DMS53 (cell line): ENCODE measurements at places on chromosomes 2 and 18.

- DNase-seq = no peak
Measured at GRCh38 chr2:73020306-73020656, 51.2 kb downstream of the SFXN5 start.

DNA sequence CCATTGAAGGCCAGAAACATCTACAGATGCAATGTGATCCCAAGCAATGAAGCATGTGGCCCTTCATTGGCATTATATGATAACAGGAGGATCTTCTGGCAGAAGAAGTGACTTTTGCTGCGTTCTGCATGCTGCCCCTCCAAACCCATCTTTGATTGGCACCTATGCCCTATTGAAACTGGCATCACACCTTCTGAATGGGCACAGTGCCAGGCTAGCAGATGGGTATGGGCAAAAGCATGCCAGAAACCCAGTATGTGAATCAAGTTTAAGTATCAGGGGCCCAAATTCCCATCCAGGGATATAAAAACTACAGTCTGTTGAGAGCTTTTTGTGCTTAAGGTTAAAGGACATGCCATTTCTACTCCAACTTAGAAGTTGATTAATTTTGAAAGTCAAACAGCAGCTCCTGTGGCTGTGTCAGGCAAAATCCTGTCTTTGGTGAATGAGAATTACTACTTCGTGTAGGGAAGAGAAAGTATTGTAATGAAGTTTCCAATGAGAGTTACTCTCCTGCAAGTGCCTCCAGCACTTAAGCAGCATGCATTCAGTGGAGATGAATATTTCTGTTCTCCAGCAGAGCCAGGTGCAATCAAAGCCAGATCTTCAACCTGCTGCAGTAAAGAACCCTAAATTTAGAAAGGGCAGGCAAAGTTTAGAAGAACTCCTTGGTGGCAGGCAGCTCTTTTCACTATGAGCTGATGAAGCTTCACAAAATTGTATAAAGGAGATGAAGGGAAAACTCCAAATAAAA is 8.6 kb downstream of the VRK2 start:
- no peak for DNase-seq

DNA sequence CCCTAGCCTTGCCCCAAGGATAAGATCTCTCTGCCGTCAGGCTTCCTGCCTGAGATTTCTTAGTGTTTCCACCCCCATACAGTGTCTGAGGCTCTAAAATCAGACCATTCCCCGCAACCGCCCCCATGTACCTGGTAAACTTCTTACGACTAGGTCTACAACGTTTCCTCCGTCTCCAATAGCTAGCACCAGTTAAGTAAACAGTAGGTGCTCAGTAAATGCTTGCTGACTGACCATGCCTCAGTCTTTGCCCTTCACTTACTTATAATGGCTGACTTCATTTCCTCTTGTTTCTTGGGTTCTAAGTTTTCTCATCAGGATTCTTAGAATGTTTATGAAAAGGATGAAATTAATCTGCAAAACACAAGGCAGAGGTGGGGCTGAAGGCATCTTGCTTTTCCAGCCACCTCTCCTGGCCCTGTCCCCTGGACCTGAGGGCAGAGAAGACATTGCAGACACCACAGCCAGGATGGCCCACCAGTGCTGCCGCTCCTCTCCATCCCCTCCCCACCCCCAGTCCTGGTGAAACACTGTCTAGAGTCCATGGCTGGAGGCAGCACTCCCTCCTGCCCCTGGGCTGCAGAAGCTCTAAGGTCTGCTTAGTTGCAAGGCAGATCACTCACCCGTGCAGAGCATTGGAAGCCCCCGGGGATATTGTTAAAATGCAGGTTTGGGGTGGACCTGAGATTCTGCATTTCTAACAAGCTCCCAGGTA is 16.9 kb downstream of the TMEM37 start:
- no peak for DNase-seq

GRCh38 chr2:134021830-134022524 is 231.9 kb upstream of the MGAT5 start:
- no peak for DNase-seq

- peak; percentile 63 for DNase-seq
Measured at GRCh38 chr18:52992041-52992440, 652.0 kb downstream of the DCC start.

GRCh38 chr2:37633845-37634244 is 37.6 kb downstream of the CDC42EP3 start:
- DNase-seq = no peak

GRCh38 chr2:205175831-205176230 is 506.5 kb upstream of the NRP2 start:
- no peak for DNase-seq

- no peak for DNase-seq
Measured at GRCh38 chr18:59961070-59961469, 61.3 kb downstream of the PMAIP1 start.

- peak; percentile 46 for DNase-seq
Measured at GRCh38 chr2:235458839-235459273, 35.0 kb upstream of the AGAP1 start.

GRCh38 chr2:135633582-135633981 is 102.3 kb downstream of the R3HDM1 start:
- DNase-seq = no peak

GRCh38 chr2:200308546-200309295 is 2.2 kb downstream of the SPATS2L start:
- DNase-seq = peak; percentile 20

GRCh38 chr2:96933305-96934181 is 52.8 kb downstream of the FAM178B start:
- peak; percentile 63 for DNase-seq

DNA sequence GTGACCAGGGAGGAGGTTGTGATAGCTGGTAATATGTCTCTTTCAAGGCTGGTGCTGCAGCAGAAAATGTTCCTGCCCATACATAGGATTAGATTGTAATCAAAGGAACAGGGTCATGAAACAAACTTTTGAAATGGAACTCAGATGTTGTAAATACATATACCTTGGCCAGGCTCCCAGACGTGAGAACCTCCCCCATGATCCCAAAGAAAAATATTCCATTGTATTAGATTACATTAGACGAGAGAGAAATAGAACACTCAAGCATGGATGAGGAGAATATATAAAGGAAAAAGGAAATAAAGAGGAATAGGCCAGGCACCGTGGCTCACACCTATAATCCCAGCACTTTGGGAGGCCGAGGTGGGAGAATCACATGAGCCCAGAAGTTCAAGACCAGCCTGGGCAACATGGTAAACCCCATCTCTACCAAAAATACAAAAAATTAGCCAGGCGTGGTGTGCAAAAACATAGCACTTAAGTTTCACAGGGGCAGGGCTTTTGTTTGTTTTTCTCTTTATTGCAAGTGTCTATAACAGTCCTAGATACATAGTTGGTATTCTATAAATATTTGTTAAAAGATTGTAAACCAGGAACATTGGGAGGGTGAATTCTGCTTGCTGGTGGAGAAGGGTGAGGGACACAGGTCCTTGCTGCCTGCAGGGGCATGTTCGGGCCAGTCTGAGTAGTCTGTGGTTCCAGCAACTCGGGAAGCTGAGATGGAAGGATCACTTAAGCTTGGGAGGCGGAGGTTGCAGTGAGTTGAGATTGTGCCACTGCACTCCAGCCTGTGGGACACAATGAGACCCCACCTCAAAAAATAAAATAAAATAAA is 52.8 kb downstream of the RPL37A start:
- peak; percentile 13 for DNase-seq

GRCh38 chr2:138640921-138641676 is 139.1 kb downstream of the NXPH2 start:
- no peak for DNase-seq

- DNase-seq = no peak
Measured at GRCh38 chr2:54887850-54888545, 162.3 kb downstream of the RTN4 start.

GRCh38 chr2:123770996-123771720 is 253.9 kb upstream of the CNTNAP5 start:
- peak; percentile 48 for DNase-seq

GRCh38 chr18:68769461-68769860 is 28.4 kb upstream of the CCDC102B start:
- DNase-seq = no peak

GRCh38 chr2:108591163-108591562 is 56.9 kb downstream of the LIMS1 start:
- DNase-seq = no peak

DNA sequence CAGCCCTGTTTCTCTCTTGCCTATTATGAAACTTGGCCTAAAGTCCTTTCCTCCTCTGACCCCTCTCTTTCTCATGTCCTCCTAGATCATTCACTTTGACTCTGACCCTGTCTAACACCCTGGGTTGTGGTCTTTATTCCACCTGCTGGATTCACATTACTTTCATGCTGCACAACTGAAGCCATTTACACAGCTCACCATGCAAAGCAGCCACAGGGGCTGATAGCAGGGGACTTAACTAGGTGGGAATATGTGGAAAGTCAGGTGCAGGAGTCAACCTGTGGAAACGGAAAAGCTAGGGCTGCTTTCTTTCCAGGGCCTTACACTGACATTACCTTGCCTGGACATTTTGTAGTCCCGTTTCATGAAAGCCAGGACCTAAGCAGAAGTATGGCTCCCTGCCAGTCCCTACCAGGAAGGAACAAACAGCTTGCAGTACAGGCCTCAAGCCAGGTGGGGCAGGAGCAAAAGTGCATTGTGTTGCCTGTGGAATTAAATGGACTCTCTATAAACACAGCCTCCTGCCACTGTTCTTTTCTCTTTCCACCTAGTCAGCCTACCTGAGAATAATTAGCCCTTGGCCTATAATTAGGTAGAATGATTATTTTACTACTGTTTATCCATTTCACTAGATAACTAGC is 11.8 kb downstream of the MAPRE3 start:
- peak; percentile 84 for DNase-seq

DNA sequence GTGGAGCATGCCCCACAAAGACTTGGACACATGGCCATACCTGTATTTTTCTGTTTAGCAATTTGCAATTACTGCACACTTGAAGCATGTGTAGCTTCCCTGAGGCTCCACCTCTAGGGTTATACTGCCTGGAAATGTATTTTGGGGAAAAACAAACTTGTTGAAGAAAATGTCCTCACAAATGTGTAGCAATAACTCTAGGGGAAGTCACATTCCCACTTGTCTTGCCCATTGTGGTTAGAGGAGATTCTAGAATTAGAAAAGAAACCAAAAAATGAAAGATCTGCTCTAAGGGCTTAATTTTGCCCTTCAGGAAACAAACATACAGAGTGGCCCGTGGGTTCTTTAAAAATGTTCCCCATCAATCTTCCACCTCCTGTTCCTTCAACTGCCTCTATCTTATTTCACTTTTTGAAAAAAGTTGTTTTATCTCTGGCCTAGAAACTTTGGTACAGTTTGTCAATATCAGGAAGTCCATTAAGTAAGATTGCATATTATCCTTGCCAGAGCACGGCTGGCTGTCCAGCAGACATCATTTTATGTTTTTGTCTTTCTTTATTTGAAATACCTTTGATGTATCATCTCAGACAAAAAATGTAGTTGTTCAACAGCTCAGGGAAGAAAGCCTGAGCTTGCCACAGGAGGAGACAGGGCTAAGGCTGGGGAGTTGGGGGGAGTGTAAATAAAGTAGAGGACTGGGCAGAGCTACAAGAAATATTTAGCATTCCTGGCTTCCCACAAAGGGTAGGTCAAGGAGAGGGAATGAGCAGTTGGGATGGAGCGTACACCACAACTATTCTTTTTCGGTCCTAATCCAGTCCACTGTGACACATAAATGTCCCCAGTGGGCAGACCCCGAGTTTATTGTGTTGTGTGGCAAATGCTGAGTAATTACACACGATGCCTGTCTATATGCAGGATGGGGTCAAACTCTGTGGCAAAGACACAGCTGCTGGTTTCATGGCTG is 96.8 kb upstream of the CDC42EP3 start:
- peak; percentile 36 for DNase-seq

- peak; percentile 61 for DNase-seq
Measured at GRCh38 chr2:170221317-170222288, 43.7 kb downstream of the MYO3B start.
